ENCODE measurements at places on chromosomes 11 and 22.

DNA sequence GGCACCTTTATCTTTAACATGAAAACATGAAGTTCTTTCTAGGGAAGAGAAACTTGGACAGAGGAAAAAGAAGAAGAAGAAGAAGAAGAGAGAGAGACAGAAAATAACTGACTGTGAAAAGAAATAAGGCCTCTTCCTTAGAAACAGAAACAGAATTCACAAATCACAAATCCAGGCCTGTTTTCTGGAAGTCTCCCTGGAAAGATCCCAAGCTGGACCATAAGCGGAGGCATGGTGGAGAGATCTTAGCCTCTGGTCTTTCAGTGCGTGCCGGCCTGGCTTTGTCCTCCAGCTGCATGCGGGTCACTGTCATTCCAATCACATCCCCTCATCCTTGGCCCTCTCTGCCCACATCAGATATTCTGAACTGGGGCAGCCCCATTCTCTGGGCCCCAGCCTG is 6.9 kb downstream of the FXYD6 start:
- no peak for DNase-seq

DNA sequence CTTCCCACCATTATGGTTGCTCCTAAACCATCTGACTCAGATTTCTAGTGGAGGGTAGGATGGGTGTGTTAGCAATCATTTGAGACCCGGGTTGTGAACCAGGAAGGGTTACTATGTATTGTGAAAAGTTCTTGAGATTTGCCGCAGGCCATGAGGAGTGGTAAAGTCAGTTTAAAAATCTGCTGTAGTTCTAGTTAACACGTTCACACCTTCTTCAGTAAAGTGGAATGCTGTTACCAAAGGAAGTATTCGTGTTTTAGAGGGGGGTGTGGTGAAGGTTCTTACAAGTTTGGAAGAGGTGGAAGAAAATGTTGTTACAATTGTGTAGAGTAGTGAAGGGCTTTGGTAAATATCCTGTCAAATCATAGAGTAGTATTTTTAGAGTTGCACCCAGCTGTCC is 2.6 kb downstream of the MTMR3 start:
- DNase-seq, result no peak

DNA sequence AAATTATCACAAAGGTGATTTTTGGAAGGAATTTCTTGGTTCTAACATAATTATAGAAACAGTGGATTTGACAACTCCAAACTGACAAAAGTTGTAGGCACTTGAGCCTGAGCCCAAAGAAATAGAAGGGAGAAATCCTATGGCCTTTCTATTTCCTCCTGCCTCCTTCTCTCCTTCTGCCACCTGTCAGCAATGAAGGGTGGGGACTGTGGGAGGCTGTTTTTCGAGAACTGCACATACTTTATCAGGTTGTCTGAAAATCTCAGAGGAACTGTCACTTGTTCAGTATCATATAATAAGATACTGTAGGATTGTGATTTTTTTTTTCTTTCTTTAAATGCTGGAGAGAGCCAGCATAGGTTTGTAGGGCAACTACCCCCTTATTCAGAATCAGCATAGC is 187.9 kb upstream of the SESN3 start:
- DNase-seq, result no peak

GRCh38 chr11:278001-278951 is at the start of gene NLRP6:
NLRP6 (plus strand) TSS chr11:278407; CDS start chr11:278570, 163 bp downstream.
- no peak for DNase-seq

GRCh38 chr11:125398994-125399640 is 96.9 kb downstream of the FEZ1 start:
- DNase-seq, result no peak

GRCh38 chr22:17972385-17973191 is 51.8 kb downstream of the MICAL3 start:
- no peak for DNase-seq

DNA sequence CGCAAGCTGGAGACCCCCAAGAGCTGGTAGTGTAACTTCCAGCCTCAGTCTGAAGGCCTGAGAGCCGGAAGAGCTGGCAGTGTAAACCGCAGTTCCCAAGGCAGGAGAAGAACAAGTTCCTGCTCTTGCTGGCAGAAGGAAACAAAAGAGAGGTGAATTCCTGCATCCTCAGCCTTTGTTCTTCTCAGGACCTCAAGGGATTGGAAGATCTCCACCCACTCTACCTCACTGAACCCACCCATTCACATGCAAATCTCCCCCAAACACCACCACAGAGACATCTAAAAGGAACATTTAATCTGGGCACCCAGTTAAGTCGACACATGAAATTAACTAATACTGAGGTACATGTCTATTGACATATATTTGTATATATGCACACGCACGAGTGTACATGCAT is 1310.3 kb downstream of the TBC1D22A start:
- no peak for DNase-seq

GRCh38 chr11:62555464-62556107 is 9.0 kb upstream of the AHNAK start:
- DNase-seq, result no peak

DNA sequence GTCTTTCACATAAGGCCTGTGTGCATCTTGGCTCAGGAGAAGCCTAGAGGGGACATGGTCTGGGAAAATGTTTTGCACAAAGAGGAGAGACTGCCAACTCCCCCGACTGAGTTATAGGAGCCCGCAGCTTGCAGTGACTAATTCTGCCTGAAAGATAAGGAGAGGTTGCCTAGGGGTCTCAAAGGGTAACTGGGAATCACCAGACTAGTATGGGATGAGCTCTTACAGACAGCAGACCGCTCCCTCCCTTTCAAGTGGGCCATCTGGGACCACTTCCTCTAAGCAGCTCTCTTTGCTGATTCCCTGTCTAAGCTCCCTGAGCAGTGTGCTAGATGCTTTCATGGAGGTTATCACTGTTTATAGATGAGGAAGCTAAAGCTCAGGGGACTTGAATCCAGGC is 105.1 kb downstream of the TENM4 start:
- DNase-seq, result no peak

GRCh38 chr11:9530901-9531625 is 42.4 kb upstream of the WEE1 start:
- DNase-seq, result no peak

DNA sequence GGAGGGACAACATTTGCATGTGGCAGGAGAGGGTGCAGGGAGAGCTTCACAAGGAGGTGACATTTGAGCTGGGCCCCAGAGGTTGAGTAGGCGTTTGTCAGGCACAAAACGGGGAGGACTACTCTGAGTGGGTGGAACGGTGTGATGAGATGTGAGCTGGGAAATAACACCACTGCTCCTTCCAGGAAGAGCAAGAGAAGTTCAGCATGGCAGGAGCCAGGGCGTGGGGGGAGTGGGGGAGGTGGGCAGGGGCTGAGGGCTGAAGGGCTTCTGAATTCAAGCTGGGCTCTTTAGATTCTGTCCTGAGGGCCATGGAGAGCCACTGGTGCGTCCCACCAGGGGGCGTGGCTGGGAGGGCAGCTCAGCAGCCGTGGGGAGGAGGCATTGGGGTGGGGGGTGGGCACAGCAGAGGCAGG is 54.2 kb downstream of the OTOG start:
- DNase-seq, result no peak

GRCh38 chr22:46476547-46476941 is 60.9 kb downstream of the CELSR1 start:
- no peak for DNase-seq

GRCh38 chr11:125457814-125458343 is 38.2 kb downstream of the FEZ1 start:
- no peak for DNase-seq

DNA sequence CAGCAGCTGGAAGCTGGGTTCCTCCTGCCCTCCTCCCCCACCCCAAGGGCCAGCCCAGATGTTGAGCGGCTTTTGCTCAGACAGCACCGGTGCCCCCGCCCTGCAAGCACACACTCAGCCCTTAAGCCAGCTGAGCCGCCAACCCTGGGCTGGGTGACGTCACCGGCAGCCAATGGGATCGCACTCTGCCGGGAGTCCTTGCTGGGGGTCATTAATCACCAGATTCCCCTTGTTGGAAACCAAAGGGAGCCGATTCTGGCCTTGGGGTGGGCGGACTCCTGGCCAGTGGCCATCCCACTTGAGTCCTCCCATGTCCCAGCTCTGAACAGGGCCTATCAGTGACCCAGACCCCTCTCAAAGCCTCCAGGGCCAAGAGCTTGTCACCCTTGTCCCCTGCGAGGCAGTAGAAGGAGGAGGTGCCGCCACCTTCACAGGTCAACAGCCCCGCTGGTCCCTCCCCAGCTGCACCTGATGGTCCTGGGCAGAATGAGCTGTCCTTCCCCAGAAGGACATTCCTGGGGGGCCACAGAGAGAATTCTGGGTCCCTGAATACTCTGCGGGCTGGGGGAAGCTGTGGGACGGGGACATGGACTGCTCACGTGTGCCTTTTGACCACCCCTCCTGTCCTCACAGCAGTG is 7.4 kb downstream of the DUSP8 start:
- DNase-seq, result no peak

GRCh38 chr11:130485983-130486382 is 37.5 kb downstream of the ADAMTS15 start:
- DNase-seq, result no peak

- DNase-seq, result no peak
Measured at GRCh38 chr11:2467695-2468055, 22.9 kb downstream of the KCNQ1 start.

DNA sequence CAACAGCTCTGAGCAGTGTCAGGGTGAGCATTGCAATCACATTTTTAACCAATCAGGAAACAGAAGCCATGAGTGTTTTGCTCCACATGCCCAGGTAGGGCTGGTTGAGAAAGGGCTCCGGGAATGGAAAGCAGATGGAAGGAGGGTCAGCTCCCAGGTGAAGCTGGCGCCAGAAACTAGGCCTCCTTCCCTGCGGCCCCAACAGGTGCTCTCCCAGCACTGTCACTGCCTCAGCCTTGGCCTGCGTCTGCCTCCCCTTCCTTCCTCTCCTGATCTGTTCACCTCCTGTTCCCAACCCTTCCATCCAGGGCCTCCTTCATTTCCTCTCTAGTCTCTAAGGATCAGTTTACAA is 4.6 kb upstream of the VSIG10L2 start:
- DNase-seq, result no peak

- DNase-seq, result no peak
Measured at GRCh38 chr11:108032800-108033199, 24.1 kb downstream of the CUL5 start.

DNA sequence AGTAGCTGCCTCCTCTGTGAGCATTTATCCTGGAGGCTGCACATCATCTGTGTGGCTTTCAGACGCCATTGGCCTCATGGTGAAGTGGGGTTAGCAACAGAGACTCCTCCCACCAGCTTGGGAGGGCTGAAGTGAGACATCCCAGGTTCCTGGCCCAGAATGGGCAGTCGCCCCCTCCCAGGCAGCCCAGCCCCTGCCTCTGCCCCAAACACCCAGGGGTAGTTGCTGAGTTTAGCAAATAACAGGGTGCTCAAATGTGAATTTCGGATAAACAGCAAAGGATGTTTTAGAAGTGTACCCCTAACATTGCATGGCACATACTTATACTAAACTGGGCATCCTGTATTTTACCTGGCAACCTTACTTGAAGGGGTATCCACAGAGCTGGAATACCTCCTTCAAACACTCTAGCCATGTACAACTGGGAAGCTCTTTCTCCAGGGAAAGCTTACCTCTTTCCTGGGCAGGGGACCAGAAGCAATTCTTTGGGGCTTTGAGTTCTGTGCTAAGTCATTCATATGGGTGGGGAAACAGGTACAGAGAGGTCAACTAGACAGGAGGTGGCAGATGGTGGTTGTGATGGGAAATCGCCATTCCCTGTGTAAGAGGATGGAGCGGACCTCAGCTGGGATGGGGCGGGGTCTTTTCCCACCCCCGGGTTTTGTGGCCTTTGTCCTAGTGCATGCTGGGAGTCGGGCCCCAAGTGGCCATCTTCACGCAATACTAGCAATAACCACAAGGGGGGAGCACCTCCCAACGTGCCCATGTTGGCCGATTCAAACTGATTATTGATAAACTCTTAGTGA is 19.3 kb downstream of the MTFP1 start:
- no peak for DNase-seq

- DNase-seq, result no peak
Measured at GRCh38 chr11:30605036-30605605, 19.0 kb upstream of the MPPED2 start.

DNA sequence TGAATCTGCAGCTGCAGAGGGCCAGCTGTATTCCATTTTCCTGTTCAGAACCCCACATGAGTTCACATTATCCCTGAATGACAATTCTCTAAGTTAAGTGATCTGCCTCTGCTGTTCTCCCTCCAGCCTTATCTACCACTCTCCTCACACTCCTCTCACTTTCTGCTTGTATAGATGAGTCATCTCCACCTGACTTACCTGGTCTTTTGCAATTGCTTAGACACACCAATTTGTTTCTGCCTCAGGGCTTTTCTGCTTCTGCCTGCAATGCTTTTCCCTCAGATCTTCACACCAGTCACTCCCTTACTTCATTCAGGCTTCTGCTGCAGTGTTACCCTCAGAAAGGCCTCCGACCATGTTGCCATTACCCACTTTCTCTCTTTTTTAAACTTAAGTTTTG is 118.1 kb downstream of the ATM start:
- no peak for DNase-seq

DNA sequence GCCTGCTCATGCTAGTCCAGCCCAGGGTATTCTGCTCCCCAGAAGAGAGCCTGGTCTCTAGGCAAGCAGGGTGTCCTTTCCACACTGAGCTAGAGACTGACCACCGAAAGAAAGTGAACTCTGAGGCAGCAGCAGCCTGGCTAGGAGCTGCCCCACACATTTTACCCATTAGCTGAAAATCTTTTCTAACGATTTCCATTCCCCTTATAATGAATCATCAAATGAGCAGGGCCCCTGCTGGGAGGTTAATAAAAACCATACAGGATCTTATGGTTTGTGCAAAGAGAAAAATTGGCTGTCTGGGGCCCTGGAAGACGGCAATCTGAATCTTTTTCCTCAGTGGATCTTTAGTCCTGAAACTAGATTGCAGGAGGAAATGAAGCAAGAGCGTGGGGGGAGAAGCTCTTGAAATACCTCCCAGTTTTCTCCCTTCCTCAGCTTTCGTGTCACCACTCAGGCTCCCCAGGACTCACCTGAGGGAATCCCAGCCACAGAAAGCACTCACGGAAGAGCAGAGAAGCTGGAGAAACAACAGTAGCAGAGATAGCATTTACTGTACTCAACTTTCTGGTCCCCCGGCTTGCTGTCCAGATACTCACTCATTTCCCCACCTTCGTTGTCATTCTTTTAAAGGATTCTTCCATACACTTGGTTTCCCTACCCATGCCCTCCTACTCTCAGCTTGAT is 74.7 kb upstream of the CD44 start:
- DNase-seq, result no peak

DNA sequence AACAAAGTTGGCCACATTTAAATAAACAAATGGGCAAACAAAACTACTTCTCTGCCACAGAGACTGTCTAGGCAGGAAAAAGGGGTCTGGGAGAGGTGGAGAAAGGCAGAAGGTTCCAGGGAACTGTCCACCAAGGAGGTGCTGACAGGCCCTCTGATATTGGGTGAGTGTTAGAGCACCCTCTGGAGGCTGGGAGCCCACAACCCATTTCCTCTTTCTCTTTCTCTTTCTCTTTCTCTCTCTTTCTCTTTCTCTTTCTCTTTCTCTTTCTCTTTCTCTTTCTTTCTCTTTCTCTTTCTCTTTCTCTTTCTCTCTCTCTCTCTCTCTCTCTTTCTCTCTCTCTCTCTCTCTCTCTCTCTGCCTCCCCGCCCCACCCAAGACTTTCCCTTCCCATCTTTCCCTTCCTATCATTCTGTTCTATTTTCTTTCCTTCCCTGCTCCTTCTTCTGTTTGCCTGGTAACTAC is 912.8 kb downstream of the DLG2 start:
- no peak for DNase-seq

- DNase-seq, result no peak
Measured at GRCh38 chr11:119942583-119943297, 195.2 kb downstream of the TRIM29 start.

All from stimulated activated CD8-positive, alpha-beta memory T cell treated with anti-CD3 and anti-CD28 coated beads, Interleukin-4, amount 100 ng/mL, for 1 hour (primary cell).